Esophagus squamous epithelium (tissue), 5 donors: ENCODE measurements at places on chromosomes 11 and 22.

- DNase-seq, result no peak
These were observed 38.7 kb downstream of the ALX4 start for GRCh38 chr11:44271286-44271685.

DNA sequence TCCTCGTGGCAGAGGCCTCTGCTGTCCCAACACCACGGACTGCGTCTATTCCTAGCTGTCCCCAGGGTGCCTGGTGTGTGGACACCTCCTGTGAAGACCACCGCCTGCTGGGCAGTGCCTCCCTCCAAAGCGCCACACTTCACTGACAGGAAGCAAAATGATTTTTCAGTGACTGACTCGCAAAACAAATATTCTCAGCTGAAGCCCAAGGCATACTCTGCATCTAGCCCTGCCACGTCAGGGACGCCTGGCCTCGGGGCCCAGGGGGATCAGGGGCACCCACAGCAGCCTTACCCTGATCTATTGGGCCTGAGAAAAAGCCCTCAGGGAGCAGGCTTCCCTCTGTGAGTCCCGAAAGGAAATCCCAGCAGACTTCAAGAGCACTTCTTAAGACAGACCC is 2.2 kb downstream of the BRD1 start:
- DNase-seq, result no peak

DNA sequence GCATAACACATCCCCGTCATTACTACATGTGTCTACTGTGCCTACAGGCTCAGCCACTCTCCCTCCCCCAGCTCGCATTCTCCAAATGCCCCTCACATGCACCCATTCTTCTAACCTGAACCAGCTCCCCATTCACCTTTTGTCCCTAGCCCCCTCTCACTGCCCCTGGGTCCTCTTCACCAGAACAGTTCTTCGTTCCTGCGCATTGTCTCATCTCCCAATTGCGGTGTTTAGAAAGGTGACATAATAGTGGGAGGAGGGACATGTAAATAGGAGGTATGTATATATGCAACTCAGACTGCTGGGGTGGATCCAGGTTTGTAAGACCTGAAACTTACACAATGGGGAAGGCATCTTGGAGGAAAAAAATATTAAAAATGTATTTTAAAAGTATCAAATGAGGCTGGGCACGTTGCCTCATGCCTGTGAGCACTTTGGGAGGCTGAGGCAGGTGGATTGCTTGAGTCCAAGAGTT is 4.7 kb upstream of the VSIG2 start:
- DNase-seq, result no peak

DNA sequence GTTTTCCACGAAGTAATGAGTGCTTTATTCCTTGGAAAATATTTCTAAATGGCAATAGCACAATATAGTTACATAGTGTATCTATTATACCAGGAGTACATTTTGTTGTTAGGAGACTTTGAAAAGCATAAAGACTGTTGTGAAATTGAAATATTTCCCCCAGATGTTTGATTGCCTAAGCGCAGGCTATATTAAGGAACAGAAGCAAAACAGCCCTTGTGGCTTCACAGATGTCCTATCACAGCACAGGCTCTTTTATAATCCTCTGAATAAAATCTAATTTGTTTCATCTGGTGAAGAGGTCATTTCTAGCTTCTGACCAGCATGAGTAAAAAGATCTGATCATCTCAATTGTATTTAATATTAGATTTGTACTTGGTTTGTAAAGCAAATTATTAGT is 48.2 kb downstream of the BSX start:
- no peak for DNase-seq

DNA sequence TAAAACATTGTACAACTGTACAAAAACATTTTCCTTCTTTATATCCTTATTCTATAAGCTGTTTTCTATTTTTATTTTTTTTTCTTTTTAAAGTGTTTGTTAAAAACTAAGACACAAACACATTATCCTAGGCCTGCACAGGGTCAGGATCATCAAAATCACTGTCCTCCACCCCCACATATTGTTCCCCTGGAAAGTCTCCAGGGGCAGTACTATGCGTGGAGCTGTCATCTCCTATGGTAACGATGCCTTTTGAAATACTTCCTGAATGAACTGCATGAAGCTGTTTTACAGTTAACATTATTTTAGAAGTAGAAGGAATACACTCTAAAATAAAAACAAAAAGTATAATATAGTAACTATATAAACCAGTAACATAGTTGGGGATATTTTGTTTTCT is 67.2 kb downstream of the ZC3H12C start:
- DNase-seq, result no peak

DNA sequence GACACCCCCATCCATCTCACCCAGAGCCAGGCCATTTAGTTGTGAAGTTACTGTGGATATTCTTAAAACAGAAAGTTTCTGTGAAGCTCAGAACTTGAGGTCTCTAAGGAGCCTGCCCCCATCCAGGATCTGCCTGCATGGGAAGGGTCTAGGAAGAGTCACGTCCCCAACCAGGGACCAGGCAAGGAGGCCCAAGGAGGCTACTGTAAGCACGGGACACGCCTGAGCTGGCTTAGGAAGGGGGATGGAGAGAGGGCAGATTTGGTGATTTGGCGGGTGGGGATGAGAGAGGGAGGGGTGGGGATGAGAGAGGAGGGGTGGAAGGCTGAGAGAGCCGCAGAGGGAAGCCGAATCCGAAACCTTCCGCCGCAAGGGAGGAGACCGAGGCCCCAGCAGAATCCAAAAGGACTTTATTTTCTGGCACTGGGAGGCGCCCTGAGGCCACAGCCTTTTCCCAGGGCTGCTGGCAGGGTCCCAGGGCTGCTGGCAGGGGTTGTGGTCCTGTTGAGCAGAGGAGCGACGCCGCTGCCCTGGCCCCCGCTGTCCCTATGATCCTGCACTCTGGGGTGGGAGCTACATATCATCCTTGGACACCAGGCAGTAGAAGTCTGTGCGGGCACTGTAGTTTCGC is 9.4 kb downstream of the SIGIRR start:
- no peak for DNase-seq

DNA sequence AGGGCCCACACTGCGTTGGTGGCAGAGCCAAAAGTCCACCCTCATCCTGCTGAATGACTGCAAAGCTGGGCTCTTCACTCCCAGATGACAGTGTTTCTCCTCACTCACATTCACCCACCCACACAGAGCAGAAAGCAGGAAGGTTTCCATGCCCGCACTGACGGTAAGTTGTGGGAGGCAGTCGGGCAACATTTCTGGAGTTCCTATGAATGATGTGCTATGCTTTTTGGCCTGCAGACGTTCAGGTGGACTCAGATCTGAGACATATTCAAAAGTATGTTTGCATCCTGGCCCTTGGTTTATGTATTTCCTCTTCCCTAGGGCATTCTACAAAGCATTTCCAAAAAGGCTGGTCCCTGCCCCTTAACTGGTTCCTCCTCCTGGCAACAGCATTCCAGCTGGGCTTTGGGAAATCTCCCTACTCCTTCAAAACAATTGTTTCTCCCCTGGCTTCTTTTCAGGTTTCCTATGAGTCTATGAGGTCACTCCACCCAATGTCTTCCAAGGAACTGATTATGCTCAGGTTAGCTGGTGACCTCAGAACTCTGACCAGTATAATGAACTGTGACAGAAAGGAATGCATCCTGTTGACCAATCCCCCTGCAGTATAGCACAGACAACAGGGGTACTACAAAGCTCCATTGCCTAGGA is 36.4 kb downstream of the PACSIN2 start:
- no peak for DNase-seq

- no peak for DNase-seq
These were observed 373.7 kb upstream of the B3GAT1 start for GRCh38 chr11:134785660-134786284.

DNA sequence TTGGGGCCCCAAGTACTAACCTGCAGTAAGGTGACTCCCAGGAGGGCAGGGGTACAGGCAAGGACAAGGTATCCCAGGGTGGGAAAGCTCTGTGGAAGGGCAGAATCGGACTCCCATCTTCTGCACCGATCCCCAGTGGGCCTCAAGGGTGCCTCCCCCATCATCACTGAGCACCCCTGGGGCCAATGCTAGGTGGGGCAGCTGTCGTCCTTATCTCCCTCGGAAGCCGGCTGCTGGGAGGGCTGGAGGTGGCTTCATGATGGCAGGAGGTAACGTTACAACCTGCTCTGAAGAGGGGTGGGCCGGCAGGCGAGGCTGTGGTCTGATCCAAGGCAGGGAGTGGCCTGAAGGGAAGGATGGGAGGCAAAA is 87.6 kb upstream of the LINC01488 start:
- no peak for DNase-seq

- no peak for DNase-seq
These were observed 95.5 kb downstream of the SIK3 start for GRCh38 chr11:117002639-117003299.

- DNase-seq, result no peak
These were observed 273.9 kb downstream of the NTM start for GRCh38 chr11:131644204-131644795.

DNA sequence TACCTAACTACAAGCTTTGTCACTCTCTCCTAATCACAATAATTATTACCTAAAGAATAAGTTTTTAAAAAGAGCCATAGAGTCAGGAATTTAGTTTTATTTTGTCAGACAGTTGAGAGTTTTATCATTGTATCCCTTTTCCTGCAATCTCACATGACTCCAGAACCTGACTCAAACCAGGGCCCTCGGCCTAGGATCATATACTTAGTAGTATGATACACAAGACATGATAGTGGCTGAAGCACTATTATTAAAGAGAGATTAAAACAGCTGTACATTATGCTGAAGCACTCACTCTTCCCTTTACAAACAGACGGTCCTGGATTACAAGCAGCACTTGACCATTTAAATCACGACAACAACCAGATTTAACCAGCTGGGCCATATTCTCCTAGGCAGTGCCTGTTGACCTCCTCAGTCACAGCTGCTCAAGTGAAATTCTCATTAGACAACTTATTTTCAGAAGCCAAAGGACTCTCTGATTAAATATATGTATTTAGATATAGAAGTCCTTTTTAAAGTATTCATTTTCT is 44.0 kb downstream of the SOX6 start:
- DNase-seq, result no peak

GRCh38 chr22:27850000-27850521 is 48.5 kb upstream of the MN1 start:
- no peak for DNase-seq

DNA sequence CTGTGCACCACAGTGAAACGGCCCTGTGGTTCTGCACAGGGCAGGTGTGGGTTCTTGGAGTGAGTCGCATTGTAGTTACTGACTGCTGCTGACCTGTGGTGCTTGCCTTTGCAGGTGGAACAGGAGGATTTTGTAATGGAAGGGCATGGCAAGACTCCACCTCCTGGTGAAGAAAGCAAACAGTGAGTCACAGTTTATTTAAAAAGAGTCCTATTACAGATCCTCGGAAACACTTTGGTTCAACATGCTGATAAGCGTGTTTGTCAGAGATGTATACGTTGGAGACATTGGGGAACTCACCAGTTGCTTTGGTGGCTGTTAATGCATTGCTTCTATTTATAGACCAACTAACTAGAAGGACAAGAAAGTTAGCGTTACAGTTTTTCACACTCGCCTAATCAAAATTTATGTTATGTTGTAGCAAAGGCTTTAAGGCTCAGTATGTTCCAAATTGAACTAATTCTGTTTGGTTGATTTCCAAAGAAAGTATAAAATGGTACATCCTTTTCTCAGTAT is 21.7 kb upstream of the TNRC6B start:
- DNase-seq, result no peak

GRCh38 chr11:5071799-5072198 is 2.4 kb downstream of the OR52E1 start:
- no peak for DNase-seq

DNA sequence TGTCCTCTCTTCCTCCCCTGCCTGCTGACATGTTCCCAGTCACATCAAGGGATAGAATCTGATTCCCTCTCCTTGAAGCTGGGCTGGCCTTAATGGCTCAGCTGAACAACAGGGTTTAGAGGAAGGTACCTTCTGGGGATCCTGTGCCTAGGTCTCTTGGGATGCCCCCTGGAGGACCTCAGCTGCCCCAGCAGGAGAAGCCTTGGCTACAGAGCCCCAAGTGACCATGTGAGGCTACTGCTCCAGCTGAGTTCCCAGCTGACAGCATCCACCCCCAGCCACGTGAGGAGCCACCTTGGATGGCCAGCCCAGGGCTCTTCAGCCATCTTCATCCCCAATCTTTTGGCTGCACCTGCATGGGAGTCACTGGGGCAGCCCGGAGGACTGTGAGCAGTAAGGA is 1499.3 kb downstream of the TBC1D22A start:
- no peak for DNase-seq

DNA sequence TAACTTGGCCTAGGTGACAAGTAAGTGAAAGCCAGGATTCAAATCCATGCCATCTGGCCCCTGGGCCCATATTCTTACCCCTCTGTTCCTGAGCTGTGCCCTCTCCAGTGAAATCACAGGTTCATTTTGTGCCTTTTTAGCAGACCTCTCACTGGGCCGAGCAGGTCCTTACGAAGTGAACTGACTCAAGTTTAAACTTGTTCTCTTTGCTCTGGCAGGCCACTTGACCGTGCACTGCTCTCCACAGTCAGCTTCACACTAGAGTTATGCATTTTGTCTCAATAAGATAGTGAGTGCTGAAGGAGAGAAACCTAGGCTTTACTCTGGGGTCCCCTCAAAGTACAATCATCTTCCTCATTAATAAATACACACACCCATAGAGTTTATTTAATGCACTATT is 40.7 kb downstream of the ARFGAP3 start:
- DNase-seq, result no peak

- DNase-seq, result no peak
These were observed 5.3 kb downstream of the CD248 start for GRCh38 chr11:66311470-66311964.

- DNase-seq, result no peak
These were observed 33.7 kb upstream of the CD5 start for GRCh38 chr11:61068581-61068980.

- no peak for DNase-seq
These were observed 35.1 kb downstream of the APOL1 start for GRCh38 chr22:36287881-36288515.

- no peak for DNase-seq
These were observed 114.2 kb downstream of the CHST1 start for GRCh38 chr11:45551191-45551713.

- DNase-seq, result no peak
These were observed 279.9 kb downstream of the TENM4 start for GRCh38 chr11:79160791-79161403.

GRCh38 chr11:27688076-27688475 is 12.2 kb downstream of the BDNF start:
- DNase-seq, result no peak

DNA sequence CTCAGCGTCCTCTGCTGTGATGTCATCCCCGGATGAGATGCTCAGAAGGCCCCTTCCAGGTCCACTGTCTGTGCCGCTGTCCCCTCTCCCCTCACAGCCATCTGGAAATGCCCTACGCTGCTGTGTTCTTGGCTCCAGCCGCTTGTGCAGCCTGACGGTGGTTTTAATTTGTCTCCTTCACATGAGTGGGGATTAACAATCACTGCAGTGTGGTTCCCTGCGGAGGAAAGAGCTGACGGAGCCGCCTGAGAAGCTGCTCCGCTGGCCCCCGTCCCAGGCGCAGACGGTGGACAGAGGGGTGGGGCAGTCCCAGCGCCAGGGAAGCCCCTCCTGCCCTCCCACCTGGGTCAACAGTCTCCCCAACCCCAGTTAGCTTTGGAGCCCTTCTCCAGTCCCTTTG is 67.5 kb upstream of the PHF21B start:
- DNase-seq, result no peak

- DNase-seq, result no peak
These were observed 53.9 kb upstream of the ANO1 start for GRCh38 chr11:70024036-70024772.

- no peak for DNase-seq
These were observed 292.8 kb upstream of the SYN3 start for GRCh38 chr22:33350961-33351360.

- no peak for DNase-seq
These were observed 139.4 kb downstream of the TEAD1 start for GRCh38 chr11:12813371-12814225.
